Posterior cingulate gyrus (tissue), 11 donors: ENCODE measurements at places on chromosomes 4 and X.
A peak's percentile ranks its signal among the peaks of the same experiment; 100 is the strongest.

GRCh38 chr4:99459546-99460042, 24.5 kb upstream of the ADH7 start:
- no peak for DNase-seq

- DNase-seq, result no peak
Measured at GRCh38 chr4:86896596-86896995, 4.4 kb upstream of the C4orf36 start.

- DNase-seq, result peak; percentile 34
Measured at GRCh38 chr4:150078041-150078578, at the start of gene DCLK2. Gene DCLK2 (plus strand): TSS chr4:150078445. CDS start chr4:150079028, 583 bp downstream.

- no peak for DNase-seq
Measured at GRCh38 chr4:140466146-140466545, 31.9 kb downstream of the MGAT4D start.

DNA sequence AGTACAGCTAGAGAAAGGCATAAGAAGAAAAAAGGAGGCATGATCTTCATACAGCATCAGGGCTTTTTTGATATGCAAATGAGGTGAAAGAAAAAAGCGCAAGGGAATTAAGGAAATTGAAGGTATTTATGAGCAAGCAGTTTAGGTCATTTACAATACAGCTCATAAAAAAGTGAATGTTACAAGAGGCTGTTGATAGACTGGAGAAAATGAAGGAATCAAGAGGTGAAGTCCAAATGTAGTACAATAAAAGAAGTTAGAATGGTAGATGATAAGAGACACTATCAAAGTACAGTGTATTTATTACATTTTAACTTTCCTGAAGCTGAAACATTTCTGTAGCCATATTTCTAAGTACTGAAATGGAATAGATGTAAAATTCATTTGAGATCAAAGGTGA, 1349.5 kb downstream of the ADGRL3 start:
- no peak for DNase-seq

DNA sequence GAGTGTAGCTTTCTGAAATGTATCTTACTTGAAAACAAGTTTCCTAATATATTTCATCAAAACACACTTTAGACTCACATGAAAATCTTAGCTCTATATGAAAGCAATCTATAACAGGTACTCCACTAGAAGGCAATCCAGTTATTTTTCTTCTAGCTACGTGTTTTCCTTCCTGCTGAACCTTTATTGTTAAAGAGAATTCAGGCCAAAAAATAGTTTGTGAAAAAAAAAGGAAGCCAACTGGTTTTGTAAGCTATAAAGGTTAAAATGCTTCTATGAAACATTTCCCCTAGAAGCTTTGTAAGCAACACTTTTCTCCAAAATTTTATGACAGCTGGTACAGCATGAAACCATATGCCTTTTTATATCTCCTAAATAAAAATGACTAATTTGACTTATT, 304.7 kb upstream of the DIAPH2 start:
- no peak for DNase-seq

DNA sequence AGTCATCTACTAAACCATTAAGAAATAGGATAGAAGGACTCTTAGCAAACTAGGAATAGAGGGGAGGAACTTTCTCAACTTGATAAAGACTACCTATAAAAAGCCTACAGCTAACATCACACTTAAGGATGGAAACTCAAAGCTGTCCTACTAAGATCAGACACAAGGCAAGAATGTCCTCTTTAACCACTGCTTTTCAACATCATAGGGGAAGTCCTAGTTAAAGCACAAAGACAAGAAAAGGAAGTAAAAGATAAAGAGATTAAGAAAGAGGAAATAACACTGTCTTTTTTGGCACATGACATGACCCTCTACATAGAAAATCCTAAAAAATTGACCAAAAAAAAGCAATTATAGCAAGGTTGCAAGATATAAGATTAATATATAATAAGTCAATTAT, 136.6 kb downstream of the FBXW7 start:
- no peak for DNase-seq

GRCh38 chrX:136202889-136203288, 48.3 kb downstream of the MAP7D3 start:
- no peak for DNase-seq

- DNase-seq, result no peak
Measured at GRCh38 chrX:40104630-40104984, 6.8 kb upstream of the BCOR start.
